ENCODE measurements at places on chromosomes 13 and 19.

DNA sequence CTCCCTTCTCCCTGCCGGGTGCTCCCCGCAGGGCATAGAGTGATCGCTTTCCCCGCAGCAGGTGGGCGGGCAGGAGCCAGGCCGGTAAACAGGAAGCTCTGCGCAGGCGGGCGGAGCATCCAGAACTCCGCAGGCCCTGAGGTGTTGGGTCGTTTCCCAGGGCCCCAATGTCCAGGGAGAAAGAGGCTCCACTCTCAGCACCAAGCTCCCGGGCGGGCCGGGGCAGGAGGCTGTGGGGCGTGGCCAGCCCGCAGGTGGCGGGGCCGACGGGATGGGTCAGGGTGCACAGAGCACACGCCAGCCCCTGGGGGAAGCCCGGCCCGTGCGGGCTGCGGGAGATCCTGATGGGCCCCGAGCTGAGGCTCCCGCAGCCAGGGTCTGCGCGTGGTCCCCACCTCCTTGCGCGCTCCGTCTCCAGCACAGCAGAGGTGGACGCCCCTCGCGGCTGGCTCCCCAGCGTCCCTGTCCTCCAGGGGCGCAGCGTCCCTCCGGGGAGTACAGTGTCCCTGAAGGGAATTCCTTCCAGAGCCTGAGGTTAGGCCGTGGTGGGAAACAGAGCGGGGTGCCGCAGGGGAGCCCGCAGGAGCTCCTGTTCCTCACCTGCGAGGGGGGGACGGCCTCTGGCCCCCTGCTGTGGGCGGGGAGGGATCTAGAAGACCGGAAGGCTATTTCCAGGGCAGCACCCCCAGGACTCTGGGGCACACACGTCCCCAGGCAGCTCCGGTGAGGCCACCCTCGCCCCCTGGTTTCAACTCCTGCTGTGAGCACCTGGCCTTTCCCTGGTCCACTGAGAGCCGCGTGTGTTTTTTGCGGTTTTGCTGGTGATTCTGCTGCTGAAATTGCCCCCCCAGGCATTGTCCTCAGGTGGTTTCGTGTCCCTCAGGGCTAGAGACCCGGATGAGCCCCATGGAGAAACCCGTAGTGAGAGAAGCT lies 12.2 kb downstream of the PIP5K1C start:
- DNase-seq, result no peak

DNA sequence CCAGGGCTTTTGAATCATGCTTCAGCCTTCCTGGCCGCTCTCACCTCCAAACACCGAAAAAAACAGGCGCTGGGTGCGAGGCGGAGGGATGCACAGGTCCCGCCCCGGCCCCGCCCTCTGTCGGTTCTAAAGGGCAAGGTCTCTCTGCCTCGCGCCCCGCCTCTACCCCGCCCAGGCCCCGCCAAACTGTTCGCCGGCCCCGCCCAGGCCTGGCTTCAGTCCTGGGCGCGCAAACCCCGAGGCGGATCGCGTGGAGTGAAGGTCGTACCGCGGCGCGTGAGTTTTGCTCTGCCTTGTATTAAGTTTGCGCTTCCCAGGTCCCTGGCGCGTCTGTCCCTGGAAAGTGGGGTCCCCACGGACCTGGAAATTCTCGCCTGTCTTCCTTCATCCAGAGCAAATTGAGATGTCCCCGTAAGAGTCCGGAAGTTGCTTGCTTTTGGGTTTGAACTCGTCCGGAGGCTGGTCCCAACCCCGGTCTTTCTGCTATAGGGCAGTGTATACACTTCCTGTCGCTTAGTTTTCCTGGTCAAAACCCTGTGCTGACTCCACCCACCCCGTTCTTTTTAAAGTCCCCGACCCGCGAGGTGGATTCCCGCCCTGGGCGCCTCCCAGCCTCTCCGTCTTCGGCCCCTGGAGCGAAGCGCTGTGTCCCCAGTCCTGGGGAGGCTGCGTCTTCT lies 8.4 kb downstream of the ZNF808 start:
- DNase-seq, result peak; percentile 89

GRCh38 chr19:46481947-46482346 lies 10.6 kb upstream of the PNMA8A start:
- no peak for DNase-seq

- no peak for DNase-seq
Observed at GRCh38 chr13:94878602-94879165, 166.3 kb upstream of the SOX21 start.
